ENCODE measurements at places on chromosomes 12 and 14.
A peak's percentile ranks its signal among the peaks of the same experiment; 100 is the strongest.

DNA sequence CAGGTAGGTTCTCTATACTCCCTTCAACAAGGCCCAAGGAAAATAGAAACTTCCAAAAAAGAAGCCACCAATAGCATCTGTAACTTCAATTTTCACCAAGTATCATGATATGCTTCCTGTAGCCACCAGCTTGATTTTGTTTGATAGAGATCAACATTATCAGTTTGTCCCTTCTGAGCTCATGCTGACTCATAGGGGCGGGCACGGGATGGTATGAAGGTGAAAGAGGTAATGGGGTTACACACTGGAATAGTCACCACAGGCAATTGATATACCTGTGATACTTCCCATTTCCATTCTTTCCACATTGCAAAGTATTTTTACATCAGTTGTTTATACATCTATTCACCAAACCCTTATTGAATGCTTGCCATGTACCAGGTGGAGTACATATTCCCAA is 134.1 kb downstream of the KCNA5 start:
- no peak for DNase-seq

DNA sequence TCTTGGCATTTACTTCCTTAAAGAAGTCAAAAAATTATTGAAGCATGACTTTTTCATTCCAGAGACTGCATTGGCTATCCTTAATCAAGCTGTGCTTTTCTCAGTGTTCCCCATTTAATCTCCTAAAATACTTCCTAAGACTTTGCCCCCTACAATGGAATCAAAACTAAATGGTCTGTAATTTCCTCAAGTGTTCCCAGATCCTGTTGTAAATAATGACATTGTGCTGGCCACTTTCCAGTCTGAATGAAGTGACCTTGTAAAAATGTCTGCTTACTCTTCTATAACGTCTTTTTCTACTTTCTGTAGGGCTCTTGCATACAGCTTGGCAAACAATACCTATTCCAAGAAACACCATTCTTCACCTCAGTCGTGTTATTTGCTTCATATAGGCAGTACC is 45.3 kb upstream of the MBIP start:
- no peak for DNase-seq

DNA sequence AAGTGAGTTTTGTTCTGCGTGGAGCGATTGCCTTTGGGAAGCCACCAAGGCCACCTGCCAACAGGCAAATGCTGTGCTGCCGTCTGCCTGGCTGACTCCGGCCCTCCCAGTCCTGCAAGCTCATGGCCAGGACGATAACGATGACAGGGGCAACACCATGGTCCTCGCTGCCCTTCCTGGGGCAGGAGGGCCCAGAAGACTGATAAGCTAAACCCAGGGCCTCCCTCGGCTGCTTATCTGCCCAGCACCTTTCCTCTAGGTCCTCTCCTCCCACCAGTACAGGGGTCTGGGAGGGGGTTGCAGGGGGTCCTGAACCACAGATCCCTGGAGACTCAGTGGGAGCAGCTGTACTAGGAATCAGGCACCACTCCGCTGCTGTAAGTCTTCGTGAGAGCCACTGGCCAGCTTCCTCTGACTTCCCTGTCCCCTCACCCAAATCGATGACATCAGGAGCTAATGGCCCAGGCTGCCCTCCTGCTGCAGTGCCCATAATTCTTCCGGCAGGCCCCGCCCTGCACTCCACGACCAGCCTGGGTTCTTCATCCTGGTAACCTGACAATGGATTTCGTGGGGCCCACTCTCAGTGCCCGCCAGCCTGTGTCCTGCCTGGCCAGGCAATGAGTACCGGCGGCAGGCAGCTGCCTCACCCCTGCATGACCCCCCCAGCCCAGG is 5.1 kb downstream of the ANKRD9 start:
- peak; percentile 7 for DNase-seq

DNA sequence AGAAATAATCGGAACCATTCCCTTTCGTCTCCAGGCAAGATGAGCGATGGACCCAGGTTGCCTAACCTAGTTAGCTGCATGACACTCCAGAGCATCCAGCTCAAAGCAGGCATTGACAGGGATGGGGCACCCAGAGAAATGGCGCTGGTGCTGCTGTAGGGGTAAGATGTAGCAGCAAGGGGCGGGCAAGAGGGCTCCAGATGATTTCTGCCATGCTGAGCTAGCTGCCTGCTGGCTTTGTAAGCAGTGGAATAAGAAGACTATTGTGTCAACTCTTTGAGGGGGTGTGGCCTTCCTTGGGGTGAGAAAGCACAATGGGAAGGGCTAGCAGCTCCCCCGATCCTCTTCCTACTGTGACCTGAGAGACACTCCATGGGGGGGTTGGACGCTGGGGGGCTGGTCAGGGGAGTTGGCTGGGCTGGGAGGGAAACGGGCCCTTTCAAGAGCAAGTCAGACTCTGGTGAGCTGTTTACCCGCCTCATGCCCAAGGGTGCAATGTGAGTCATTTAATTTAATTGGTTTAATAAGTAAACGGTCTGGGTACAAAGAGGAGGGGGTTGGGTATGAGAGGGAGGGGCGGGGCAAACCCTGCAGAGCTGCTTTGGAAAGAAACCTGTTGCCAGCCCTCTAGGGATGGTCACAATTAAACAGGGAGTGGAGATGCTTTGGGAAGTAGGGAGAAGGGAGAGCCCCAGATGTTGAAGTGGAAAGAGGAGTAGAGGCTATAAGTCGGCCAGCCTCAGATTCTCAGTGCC is 50.5 kb downstream of the B4GALNT3 start:
- DNase-seq, result no peak

- DNase-seq, result no peak
Observed at GRCh38 chr12:41552588-41552987, 364.5 kb downstream of the PDZRN4 start.

GRCh38 chr12:89765959-89766824 is 57.6 kb upstream of the ATP2B1 start:
- no peak for DNase-seq

DNA sequence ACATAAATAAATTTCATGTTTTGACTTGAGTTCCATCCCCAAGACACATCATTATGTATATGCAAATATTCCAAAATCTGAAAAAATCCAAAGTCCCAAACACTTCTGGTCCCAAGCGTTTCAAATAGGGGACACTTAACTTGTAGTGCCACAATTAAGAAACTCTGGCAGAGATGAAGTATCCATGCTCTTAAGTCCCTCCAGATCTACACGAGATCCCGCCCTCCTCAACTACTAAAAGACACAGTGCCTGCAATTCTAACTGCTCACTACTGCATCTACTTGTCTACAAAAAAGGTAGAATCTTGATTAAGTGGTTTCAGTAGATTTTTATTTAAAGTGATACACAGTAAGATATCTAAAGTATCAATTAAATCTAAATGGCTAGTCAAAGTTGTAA is 97.0 kb downstream of the MED13L start:
- no peak for DNase-seq

DNA sequence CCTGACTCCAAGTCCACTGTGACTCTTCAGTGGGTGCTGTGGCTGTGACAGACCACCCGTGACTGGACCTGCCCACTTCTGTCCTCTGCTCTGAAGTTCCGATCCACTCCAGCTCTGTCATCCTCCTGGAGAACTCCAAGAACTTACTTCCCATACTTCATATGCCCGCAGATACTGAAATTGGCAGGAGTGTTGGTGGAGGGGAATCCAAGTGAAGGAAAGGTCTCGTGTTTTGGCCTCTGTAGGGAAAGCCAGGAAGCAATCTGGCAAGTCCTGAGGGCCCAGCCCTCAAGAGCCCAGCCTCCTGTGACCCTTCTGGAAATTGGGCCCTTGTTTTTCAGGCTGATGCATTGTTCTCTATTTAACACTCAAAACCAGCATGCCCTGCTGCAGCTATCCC is 22.4 kb upstream of the FKBP4 start:
- no peak for DNase-seq

- DNase-seq, result peak; percentile 77
Observed at GRCh38 chr14:68683326-68683725, 109.5 kb downstream of the ZFP36L1 start.

- DNase-seq, result no peak
Observed at GRCh38 chr12:52291267-52291935, at the start of gene KRT81. TSS of gene KRT81 (minus strand) at chr12:52291534. CDS start at chr12:52291465, 69 bp downstream.

- DNase-seq, result no peak
Observed at GRCh38 chr12:76341436-76342030, 6.7 kb downstream of the BBS10 start.

DNA sequence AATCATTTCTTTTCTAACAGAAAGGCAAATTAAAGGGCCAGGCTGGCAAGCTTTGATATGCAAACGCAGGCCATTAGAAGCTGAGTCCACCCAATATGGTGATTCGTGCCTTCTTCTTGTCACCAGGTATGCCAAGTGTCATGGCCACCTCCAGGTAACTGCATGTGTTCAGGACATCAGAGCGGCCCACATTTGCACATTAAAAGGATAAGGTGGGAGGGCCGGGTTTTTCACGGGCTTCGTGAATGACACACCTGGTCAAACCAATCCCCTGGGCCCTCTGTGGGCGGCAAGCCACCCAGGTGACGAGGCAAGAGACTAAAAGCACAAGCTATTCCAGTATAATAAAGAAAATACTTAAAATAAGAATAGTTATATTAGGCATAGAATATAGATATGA is 75.9 kb upstream of the TSPAN11 start:
- no peak for DNase-seq

GRCh38 chr12:68037616-68038255 is 48.5 kb downstream of the IFNG-AS1 start:
- DNase-seq, result no peak

DNA sequence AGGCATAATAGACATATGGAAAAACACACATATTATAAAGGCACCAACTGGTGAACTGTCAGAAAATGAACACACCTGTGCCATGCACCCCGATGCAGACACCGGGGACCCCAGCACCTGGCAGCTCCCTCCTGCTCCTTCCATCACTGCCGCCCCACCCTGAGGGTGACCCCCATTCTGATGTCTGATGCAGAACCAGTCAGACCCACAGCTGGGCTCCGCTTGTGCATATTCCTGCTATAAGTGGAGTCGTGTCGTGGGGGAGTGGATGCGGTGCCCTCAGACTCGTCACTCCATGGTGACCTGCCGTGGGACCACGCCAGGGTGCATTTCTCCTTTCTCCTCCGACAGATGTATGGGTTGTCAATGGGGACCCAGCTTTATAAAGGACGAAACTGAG is 45.7 kb upstream of the MEG3 start:
- no peak for DNase-seq

GRCh38 chr14:50882932-50883826 is 11.3 kb downstream of the ABHD12B start:
- no peak for DNase-seq

GRCh38 chr12:49705479-49706134 is 1.6 kb downstream of the FMNL3 start:
- peak; percentile 91 for DNase-seq

DNA sequence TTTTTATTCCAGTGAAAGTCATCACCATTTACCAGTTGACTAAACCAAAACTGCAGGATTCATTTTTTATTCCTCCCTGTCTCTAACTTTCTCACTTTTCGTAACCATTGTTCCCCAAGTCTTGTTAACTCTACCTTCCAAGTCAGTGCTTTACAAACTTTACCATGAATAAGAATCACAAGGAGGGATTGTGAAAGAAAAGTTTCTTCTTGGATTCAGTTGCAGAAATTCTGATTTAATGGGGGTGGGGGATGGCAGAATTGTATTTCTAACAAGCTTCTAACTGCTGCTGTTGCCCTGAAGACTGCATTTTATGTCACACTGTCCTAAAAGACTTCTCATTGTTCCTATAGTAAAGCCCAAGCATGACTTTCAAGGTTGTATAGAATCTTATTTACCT is 5.0 kb upstream of the RAB21 start:
- peak; percentile 60 for DNase-seq

DNA sequence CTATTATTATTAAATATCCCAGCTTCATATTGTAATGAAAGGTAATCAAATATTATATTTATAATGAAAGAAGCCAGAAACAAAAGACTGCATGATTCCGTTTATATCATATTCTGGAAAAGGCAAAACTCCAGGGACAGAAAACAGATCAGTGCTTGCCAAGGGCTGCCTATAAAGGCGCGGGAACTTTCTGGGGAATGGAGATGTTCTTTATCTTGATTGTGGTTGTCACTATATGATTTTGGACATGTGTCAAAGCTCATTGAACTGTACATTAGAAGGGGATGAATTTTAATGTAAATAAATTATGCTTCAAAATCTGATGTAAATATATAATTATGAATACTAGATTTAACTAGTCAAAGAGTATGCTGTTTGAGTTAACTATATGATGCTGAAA is 115.4 kb upstream of the KRAS start:
- DNase-seq, result no peak

DNA sequence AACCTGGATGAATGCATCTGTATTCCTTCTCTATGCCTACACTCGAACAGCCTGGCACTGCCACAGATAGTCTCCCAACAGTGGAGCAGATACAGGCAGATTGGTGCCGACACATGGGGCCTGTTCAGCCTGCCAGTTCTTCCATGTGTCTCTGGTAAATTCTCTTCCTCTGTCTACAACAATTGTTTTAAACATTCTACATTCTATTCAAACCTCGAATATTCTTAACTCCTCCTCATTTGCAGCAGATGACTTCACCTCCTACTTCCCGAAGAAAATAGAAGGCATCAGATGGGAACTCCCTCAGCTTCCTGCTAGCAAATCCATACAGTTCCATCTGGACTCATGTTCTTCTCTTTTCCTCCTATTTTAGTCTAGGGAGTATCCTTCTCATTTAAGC is 43.1 kb upstream of the OTOGL start:
- no peak for DNase-seq

DNA sequence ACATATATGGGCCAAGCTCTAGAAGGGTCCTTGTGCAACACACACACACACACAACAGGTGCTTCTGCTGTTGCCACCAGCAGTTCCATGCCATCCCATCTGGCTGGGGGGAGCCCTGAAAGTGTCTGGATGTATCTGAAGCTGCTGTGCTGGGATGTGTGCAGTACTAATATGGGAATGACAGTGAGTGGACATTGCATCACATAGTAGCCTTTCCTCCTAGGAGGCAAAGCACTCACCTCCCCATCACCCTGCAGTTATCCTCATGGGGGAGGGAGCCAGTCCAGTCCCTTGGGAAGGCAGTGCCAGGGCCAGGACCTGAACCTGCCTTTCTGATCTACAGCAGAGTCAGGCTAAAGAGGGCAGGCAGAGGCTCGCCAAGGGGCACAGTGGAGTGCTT is 208.9 kb downstream of the CACNA1C start:
- DNase-seq, result no peak

GRCh38 chr12:79329933-79330332 is 360.8 kb downstream of the PAWR start:
- no peak for DNase-seq

GRCh38 chr12:25637752-25638151 is 84.7 kb upstream of the LMNTD1 start:
- no peak for DNase-seq

- no peak for DNase-seq
Observed at GRCh38 chr12:19025582-19025981, 104.0 kb upstream of the PLEKHA5 start.

Data from suppressor macrophage (primary cell).